Right renal pelvis (tissue), 4 donors: ENCODE measurements at places on chromosomes 1 and 21.

GRCh38 chr1:181262069-181262468 lies 173.6 kb downstream of the IER5 start:
- no peak for DNase-seq

- DNase-seq, result no peak
Measured at GRCh38 chr1:2342384-2343022, 48.9 kb downstream of the MORN1 start.

DNA sequence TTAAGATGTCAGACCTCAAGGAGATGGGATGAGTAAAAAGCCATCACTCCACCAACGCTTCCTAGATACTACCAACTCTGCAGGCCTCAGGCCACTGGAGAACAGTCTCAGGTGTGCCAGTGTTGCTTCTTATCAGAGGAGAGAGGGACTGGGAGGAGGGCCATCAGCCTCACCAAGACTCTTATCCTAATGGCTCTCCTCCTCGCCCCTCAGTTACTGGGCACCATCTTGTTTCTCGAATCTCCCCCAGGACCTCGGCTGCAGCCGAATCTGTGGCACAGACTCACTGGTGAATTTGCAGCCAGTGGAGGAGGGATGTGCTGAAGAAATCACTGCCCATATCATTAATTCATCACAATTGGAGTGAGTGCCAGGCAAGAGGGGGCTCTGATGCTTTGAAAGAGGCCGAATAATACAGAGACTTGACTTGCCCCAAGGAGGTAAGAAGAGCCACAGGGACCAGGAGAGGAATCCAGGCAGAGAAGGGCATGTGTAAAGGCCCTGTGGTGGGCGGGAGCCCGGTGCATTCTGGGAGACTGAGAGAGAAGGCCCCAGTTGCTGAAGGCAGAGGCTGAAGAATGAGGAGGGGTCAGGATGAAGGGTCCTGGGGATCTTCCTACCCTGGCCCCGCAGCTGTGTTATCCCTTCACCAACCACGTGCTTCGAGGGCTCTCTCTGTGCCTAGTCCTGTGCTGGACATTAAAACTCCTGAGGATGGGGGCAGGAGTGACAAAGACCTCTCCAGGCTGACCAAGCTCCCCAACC lies 129.8 kb downstream of the PTPRU start:
- no peak for DNase-seq

DNA sequence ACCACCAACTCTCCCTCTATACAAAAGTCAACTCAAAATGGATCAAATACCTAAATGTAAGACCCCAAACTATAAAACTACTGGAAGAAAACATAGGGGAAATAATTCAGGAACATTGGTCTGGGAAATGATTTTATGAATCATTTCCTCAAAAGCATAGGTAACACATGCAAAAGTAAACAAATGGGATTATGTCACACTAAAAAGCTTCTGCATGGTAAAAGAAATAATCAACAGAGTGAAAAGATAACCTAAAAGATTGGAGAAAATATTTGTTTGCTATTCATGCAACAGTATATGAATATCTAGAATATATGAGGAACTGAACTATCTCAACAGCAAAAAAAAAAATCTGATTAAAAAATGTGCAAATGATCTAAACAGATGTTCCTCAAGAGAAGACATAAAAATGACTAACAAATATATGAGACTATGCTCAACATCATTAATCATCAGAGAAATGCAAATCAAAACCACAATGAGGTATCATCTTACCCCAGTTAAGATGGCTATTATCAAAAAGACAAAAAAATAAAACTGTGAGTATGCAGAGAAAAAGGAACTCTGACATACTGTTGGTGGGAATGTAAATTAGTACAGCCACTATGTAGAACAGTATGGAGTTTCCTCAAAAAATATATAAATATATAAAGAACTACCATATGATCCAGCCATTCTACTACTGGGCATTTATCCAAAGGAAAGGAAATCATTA lies 47.8 kb downstream of the VCAM1 start:
- DNase-seq, result no peak

GRCh38 chr1:110671361-110671760 lies 3.4 kb downstream of the KCNA3 start:
- no peak for DNase-seq

DNA sequence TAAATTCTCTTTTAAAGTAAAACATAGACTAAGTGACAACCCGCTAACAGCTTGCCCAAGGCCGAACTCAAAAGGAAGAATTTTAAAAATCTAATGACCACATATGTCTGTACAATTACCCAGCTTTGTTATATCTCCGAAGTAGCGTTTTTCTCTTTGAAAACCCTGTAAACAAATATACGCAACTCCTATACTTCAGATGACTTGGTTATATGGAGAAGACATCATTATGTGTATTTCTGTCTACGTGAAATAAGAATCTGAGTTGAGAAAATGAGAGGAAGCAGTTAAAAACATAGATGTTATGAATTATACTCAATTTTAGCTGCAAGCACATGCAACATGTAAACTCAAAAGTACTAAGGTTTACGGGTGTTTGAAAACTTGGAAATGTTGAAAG lies 2.0 kb downstream of the PBX1 start:
- no peak for DNase-seq

DNA sequence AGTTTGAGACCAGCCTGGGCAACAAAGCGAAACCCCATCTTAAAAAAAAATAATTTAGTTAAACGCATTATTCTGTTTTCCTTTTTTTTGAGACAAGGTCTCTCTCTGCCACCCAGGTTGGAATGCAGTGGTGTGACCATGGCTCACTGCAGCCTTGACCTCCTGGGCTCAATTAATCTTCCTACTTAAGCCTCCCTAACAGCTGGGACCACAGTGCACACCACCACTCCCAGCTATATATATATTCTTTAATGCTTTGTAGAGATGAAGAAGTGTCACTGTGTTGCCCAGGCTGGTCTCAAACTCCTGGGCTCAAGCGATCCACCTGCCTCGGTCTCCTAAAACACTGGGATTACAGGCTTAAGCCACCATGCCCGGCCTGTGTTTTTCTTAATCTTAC lies 7.7 kb upstream of the KLF17 start:
- no peak for DNase-seq

- no peak for DNase-seq
Measured at GRCh38 chr1:192983349-192983980, 75.7 kb downstream of the UCHL5 start.

DNA sequence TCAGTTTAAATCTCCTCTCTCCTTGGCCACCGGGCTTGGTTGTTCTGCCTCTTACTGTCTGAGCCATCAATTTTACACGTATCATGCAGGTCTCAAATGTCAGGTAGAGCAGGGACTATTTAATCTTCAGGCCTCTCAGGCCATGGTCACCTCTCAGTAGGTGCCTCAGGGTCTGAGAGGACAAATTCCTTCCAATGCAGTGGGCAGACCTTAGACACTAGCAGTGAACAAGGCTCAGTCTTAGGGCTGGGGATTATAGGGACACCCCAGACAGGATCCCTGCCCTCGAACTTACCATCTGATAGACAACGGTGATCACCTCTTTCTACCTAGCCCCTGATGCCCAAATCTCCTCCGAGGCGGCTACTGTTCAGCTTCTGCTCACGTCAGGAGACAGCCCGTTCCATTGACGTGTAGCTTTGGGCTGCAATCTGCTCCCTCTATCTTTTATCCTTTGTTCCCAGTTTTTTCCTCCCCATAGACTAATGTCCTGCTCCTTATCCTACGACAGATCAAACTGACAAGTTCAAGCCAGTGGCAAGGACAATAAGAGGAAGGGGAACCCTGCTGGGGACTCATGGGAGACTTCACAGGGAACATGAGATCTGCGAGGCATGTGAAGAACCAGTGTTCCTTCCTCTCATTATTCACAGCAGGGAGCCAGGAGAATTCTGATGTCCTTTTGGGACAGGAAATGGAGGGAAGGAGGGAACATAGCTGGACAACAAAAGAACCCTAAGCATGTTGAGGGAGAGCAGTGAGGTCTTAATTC lies 1.4 kb upstream of the MYOG start:
- DNase-seq, result no peak

DNA sequence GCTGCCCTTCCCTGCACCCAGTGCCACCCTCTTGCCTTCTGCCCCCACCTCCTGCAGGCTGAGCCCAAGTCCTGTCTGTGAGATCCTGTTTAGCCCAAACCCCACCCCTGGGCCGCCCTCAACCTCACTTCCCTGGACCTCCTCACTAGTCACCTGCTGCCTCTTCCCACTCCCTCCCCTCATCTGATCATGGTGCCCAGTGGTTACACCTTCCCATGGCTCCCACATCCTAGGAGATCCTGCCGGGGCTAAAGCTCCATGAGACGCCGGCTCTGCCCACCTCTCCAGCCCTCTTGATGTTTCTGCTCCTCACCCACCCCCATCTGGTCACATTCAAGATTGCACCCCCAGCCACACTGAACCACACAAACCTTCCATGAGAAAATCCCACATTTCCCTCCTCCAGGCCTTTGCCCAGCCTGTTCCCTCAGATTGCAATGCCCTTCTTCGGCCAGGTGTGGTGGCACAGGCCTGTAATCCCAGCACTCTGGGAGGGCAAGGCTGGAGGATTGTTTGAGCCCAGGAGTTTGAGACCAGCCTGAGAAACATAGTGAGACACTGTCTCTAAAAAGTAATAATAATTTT lies 17.0 kb downstream of the TTC39A start:
- DNase-seq, result no peak

DNA sequence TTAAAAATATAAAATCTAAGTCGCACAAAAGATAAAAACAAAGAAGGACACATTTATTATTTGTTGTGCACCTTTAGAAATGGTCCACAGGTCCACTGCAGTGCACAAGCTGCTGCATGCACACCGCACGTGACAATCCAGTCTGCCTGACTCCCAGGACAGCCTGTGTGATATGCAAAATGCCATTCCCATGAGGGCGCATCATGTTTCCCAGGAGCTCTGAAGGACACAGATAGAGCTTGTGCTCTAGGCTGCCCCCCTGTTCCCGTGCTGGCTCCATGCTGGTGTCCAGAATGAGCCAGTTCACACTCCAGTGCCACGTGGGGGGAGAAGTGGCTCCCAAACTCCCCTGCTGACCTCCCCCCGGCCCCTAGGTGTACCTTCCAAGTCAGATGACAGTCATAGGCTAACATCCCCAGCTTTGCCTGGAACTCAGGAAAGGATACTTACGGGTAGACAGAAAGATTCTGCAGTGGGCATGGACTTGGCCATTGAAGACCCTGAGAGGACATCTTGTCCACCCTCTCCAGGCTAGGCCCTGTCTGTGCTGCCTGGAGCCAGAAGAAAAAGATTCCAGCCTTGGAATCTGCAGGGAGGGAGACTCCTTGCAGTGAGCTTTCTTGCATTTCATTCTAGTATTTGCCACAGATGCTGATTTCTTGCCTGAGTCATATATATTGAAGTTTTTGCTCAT lies 26.3 kb downstream of the RAB7B start:
- DNase-seq, result no peak

GRCh38 chr1:227010645-227011044 lies 70.6 kb downstream of the COQ8A start:
- DNase-seq, result no peak

DNA sequence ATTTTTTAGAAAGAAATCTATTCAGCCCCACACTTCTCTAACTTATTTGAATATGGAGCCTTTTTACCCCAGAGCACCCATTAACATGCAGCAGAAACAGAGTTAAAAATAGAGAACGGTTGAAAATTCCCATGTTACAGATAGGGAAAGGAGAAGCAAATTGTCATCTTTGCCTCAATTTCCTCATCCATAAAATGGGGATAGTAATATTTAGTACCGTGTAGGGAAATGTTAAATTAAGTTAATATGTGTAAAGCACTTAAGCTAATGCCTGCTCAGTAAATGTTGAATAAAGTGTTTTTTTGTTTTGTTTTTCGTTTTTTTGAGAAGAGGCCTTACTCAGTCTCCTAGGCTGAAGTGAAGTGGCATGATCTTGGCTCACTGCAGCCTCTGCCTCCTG lies 50.3 kb downstream of the NAV1 start:
- no peak for DNase-seq

- DNase-seq, result no peak
Measured at GRCh38 chr1:174165471-174166137, 6.3 kb downstream of the RABGAP1L start.

DNA sequence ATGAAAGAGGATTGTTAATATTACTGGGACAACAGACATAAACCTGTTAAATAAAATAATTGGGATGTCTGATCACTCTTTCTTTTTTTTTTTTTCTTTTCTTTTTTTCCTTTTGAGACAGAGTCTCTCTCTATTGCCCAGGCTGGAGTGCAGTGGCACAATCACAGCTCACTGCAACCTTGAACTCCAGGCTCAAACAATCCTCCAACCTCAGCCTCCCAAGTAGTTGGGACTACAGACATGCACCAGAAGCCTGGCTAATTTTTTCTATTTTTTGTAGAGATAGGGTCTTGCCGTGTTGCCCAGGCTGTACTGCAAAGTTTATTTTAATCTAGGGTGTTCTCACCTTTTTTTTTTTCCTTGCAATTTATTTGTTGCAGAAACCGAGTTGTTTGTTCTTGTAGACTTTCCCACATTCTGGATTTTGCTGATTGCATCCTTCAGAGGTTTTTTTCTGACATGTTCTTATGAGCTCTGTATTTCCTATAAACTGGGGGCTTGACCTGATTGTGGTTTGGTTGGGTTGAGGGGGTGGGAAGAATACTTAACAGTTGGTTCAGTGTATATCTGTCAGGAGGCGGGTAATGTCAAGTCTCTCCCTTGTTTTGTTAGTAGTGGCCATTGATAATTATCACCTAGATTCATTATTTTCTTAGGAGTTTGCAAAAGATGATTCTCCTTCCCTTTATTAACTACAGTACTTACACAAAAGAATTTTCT lies 125.2 kb downstream of the MAST2 start:
- no peak for DNase-seq

- no peak for DNase-seq
Measured at GRCh38 chr1:28083876-28084275, 4.5 kb downstream of the EYA3 start.

DNA sequence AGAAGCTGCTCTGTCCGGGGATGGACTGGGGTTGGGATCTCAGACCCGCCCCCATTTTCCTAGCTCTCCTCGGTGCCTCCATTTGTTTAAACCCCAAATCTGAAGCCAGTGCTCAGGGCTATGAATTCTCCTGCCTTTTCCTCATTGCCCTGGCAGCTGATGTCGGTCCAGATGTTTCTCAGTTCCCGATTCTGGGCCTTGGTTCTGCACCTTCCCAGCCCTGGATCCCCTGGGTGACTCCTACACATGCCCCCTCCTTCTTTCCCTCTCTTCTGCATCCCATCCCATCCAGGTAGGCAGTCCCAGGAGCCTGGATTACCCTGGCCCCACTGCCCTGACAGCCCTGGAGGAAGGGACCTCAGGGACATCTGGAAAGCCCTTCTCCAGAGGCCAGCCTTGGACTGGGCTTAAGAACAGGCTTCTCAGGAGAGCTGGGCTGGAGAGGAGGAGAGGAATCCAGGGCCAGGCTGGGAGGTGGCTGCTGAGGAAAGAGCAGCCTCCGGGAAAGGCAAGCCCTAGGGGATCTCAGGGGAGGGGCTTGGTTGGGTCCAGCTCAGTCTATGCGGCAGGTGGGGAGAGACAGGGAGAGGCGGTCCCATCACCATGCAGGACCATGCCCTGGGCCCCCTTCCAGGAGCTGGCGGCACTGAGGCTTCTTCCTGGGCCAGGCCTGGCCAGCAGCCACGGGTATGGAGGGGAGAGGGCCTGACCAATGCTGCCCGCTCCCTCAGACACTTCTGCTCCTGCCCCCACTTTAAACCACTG lies 6.8 kb upstream of the EPS8L3 start:
- no peak for DNase-seq
